ENCODE measurements at places on chromosomes 6 and 20.
A peak's percentile ranks its signal among the peaks of the same experiment; 100 is the strongest.

GRCh38 chr6:8492536-8493133, 57.3 kb upstream of the SLC35B3 start:
- DNase-seq = no peak

- DNase-seq = peak; percentile 72
These were observed 16.5 kb downstream of the SMLR1 start for GRCh38 chr6:130843575-130844320.

DNA sequence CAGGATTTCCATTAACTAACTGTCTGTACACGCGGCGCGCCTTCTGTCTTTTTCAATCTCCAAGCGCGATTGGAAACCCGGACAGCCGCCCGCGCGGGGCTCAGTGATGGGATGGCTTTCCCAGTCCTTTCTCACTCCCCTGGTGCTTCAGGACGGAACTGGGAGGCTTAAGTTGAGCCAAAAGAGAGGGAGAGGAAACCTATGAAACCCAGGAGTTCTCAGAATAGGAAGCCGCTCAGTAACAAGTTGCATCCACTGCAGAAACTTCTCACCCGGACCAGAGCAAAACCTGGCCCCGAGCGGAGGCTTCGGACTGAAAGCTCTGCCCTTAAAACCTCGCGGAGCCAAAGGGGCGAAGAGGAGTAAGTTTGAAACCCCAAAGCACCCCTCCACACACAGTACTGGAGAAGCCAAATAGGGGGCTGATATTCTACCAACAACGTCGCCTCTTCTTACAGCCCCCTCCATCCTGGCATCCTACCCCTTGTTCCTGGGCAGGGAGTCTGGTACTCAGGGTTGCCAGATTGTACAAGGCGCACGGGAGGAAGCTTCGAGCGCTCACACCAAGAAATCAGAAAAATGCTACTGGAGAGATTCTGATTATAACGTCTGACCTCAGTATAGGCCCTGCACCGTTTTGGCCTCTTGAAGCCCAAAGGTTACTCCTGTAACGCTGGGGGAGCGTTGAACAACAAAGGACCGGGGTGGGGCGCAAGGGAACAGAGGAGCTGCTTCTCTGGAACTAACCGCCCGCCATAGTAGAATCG, 906 bp upstream of the COL12A1 start:
- DNase-seq = no peak

DNA sequence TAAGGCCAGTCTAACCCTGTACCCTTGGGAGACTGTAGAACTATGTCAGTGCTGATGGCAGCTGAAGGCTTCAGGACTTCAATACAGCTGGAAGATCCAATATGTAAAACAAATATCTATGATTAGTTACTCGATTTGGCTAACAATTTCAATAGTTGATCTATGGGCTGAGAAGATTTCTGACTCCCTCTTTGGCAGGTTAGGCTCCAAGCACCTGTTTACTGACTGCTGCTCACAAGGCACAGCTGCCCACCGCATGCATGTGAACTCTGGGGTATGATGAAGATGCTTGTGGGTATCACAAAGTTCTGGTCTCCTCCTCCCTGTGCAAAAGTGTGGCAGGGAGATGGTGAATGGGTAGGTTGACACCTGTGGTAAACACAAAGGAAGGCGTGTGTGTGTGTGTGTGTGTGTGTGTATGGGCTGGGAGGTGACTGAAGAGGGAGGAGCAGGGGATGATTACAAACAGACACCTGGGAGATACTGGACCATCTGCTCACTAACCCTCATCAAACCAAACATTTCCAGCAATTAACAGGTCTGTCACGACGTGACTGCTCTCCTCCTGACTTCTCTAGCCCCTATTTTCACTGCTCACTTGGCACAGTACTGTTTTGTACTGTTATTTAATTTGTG, 18.1 kb downstream of the ELMO2 start:
- no peak for DNase-seq

DNA sequence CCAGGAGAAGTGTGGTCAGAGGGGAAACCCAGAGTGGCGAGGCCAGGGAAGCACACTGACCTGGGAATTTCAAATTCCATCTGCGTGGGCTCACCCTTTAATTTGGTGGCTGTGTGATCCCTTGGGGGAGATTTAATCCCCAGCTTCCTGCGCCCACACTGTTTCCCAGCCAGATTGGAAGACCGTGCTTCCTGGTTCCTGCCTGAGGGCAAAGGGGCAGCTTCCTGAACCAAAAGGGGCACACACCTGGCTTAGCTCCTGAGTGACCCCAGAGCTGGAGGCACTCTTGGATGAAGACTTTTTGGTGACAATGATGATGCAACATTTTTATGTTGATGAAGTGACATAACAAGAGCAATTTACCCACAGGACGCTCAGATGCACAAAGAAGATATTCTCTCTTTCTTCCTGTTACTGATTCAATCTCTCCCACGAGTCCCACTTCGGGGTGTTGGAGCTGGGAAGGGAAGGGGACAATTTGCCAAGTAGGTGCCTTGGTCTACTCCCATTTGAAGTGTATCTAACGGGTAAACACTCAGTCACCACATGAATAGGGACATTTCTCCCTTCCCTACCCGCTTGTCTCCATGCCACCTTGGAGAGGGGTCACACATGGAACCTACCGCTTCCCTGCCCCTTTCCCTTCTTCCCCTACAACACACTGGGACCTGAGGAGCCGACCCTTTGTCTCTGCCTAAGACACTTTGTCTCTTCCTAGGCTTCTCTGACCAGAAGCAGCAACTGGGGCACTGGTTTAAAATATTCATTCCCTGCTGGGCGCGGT, 28.6 kb upstream of the CDKN1A start:
- DNase-seq = no peak

- no peak for DNase-seq
These were observed 56.4 kb downstream of the CD24 start for GRCh38 chr6:106918115-106918514.

DNA sequence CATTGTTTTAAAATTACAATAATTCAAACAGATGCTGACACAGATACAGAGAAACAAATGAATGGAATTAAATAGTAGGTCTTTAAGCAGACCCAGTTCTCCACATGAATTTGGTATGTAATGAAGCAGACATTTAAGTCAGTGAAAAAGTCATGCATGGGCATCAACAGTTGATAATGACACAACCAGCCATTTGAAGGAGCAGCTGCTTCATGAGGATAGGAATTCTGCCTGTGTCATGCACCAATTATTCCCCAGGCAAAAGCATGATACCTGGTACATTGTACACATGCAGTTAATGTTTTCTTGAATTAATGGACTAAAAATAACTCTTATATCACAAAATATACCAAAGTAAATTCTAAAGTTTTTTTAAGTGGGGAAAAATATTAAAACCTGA, 11.2 kb upstream of the HEY2 start:
- no peak for DNase-seq

DNA sequence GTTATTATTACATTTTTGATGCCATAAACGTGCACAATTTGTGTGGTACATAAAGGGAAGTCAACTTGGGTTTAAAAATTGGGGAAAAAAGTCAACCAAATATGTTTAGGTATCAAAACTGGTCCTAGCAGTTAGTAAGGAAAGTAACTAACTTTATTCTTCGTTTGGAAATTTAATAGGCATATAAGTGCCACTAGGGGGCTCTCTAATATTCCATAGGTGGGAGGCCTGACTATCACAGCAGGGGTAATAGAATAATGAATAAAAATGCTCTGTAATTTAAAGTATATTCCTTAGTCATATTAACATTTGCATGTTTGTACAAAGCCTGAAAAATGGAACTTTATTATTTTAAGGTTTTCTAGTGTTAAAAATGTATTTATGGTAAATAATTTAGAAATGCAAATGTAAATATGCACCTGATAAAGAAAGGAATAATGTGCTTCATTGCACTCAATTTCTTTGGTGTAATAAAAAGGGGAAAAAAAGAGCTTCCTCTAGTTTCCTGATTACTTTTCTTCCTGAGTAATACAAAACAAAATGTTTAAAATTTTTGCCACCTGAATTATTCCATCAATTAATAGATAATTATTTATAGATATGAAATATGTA, 125.7 kb upstream of the HDAC2 start:
- no peak for DNase-seq

DNA sequence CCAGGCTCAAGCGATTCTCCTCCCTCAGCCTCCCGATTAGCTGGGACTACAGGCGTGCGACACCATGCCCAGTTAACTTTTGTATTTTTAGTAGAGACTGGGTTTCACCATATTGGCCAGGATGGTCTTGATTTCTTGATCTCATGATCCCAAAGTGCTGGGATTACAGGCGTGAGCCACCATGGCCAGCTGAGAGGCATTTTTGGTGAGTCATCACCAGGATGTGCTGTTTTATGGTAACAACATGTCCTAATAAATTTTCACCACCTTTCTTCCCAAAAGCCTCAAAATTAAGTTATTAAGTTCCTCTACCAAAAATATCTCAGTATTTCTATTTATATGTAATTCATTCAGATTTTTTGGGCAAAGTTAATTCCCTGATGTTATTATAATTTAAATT, 53.5 kb downstream of the COL21A1 start:
- no peak for DNase-seq

DNA sequence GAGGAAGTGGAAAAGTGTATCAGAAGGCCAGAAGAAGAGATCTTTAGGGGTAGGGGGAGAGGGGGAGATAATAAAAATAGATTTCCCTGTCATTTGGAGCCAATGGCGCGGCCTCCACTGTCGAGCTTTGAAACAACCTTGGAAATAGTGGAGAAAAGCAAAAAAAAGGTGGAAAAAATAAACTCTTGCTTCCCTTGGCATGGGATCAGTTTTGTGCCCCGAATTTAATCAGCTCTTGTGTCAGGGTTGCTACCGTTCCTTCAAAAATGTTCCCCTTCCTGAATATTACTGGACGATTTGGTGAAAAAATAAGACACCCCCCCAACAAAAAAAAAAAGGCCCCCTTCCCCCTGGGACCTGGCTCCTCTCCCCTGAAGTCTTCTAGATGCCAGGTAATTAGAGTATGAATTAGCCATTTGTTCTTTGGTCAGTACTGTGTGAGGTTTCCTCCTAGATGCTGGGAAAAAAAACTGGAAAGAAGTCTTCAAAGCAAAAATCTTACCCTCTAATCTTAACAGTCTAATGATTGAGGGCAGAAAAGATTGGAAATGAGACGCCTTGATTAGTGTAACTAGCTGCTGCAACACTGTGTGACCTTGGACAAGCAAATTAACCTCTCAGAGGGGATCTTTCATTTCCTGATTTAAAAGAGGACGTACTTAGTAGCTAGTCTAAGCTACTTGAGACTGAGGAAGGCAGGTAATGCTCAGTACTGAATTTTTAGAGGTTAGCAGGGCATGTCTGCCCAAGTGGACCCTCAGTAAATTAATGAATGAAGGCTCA, 872 bp upstream of the RBM39 start:
- peak; percentile 34 for DNase-seq

DNA sequence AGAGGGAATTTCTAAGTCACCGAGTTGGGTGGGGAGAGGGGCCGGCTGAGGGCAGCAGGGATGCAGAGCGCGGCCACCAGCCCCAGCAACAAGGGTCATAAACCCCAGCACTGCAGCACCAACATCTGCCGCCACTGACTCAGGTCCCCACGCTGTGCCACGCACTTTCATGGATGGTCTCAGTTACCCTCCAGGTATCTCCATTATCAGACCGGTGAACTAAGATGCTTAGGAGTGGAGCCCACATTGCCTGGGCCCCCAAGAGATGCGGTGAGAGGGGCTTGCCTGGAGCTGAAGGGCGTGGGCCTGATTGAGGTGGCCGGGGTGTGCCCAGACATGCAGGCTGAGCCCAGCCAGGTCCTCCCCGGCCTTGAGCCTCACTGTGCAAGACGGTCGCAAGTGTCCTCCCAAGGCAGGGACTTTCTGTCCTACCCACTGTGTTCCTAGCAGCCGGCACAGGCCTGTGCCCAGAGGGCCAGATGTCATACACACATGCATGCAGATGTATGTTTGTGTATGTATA, 19.3 kb downstream of the RBM38 start:
- no peak for DNase-seq

DNA sequence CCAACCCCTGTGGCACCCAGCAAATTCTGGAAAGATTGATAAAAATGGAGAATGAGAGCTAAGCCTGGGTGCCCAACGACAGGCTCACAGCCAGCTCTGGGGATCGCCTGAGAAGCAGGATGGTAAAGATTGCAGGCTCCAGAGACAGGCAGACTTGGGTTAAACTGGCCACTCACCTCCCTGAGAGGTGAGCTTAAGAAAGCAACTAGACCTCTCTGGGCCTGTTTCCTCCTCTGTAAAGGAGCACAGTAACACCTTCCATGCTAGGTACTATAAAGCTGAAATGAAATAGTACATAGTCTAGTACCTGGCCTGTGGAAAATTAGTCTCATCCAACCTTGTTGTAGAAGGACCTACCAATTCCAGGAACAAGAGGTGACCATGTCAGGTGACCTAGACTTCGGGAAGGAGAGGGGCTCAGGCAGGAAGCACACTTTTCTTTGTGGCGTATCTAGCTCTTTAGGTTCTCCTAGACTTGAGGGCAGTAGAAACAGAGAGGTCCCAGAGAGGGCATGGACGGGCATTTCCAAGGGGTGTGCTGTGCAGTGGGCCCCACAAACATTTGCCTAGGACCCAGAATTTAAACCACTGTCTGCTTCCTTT, 142.8 kb upstream of the MYLIP start:
- no peak for DNase-seq

GRCh38 chr20:13822459-13822858, 37.6 kb downstream of the NDUFAF5 start:
- no peak for DNase-seq

- DNase-seq = no peak
These were observed 93.6 kb downstream of the INSM1 start for GRCh38 chr20:20461551-20461950.

DNA sequence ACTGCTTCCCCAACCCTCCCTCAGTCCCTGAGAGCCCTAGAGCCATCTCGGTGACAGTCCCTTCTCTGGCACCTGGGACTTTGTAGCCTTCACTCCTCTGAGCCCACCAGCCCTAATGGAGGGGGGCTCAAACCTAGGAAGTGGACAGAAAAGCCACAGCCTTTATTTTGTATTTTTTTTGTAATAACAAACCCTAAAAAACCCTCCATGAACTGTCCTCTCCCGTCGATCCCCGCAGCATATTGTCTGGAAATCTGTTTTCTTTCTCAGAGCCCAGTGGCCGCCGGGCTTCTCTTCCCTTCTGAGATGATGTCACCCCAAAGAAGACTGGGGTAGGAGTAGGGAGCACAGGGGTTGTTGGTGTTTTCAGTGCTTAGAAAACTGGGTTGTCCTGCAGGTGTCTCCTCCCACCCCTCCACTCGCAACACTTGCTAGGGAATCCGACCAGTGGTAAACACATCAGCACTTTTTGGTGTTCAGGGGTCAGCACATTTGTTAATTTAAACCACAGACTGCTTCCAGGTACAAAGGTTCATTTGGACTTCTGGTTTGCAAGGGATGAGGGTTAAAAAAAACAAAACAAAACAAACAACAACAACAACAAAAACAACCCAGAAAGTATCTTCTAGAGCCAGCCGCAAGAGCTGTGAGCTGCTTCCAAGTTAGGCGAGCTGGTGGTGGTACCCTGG, 9.9 kb downstream of the PAX1 start:
- no peak for DNase-seq

- DNase-seq = no peak
These were observed 654.0 kb downstream of the QKI start for GRCh38 chr6:164068527-164068926.

GRCh38 chr20:22338140-22338708, 246.1 kb downstream of the FOXA2 start:
- no peak for DNase-seq

- DNase-seq = no peak
These were observed 53.8 kb downstream of the MACROD2 start for GRCh38 chr20:14049111-14049510.
